Activated CD8-positive, alpha-beta memory T cell treated with anti-CD3 and anti-CD28 coated beads, Interleukin-2, amount 50 U/mL, for 4 hours (primary cell): ENCODE measurements at places on chromosomes 5 and 9.

- DNase-seq: no peak
Observed at GRCh38 chr9:126745574-126746411, 59.0 kb upstream of the ZBTB43 start.

- no peak for DNase-seq
Observed at GRCh38 chr5:176789873-176790615, 20.3 kb upstream of the UNC5A start.

GRCh38 chr5:18236386-18236785 lies 602.1 kb downstream of the TAF11L14 start:
- no peak for DNase-seq

- no peak for DNase-seq
Observed at GRCh38 chr5:72328172-72328571, 8.0 kb downstream of the PTCD2 start.

GRCh38 chr5:154513669-154514084 lies 35.6 kb upstream of the HAND1 start:
- no peak for DNase-seq

DNA sequence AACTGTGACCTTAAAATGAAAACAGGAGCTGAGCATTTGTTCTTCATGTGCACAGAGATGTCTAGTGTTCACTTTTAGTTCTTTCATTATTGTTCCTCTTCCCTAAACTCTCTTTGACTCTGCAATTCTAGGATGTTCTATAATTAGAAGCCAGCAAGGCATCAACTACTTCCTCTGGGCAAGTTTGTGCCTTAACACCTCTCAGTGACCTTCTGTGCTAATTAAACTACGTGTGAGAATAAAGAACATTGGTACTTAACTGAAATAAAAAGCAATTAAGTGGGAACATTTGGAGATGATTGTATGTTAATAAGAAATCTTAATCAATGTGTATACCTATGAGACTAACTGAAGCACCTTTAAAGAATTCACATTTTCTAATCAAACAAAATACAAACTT lies 242.8 kb downstream of the RASEF start:
- no peak for DNase-seq

DNA sequence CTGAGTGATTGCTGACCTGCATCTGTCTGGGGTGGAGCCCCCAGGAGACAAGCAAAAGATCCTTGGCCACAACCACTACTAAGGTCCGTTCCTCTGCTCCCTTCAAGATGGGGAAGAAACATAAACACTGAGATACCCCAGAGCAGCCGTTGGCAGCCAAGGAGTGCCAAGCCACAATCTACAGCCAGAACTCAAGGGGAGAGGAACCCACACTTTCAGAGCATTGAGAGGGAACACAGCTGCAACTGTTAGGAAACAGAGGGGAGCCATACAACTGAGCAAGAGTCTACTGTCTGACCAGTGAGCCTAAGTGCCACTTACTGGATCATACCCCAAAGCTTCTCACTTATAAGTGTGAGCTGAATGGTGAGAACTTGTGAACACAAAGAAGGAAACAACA lies 44.6 kb upstream of the ADRB2 start:
- DNase-seq: no peak

GRCh38 chr5:157366741-157367674 lies 93.0 kb upstream of the NIPAL4 start:
- no peak for DNase-seq

DNA sequence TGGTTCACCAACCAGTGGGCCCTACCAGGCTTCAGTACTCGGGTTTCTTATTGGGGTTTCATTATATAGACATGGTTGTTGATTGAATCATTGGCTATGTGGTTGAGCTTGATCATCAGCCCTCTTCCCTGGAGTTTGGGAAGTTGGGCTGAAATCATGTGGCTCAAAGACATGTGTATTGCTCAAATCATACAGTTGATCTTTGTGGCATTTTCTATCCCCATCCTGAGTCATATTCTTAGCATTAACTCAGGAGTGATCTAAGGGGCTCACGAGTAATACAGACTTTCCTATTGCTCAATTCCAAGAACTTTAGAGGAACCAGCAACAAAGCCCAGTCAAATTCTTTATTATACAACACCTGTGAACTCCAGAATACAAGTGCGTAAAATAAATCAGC lies 66.2 kb downstream of the SMC5 start:
- no peak for DNase-seq

DNA sequence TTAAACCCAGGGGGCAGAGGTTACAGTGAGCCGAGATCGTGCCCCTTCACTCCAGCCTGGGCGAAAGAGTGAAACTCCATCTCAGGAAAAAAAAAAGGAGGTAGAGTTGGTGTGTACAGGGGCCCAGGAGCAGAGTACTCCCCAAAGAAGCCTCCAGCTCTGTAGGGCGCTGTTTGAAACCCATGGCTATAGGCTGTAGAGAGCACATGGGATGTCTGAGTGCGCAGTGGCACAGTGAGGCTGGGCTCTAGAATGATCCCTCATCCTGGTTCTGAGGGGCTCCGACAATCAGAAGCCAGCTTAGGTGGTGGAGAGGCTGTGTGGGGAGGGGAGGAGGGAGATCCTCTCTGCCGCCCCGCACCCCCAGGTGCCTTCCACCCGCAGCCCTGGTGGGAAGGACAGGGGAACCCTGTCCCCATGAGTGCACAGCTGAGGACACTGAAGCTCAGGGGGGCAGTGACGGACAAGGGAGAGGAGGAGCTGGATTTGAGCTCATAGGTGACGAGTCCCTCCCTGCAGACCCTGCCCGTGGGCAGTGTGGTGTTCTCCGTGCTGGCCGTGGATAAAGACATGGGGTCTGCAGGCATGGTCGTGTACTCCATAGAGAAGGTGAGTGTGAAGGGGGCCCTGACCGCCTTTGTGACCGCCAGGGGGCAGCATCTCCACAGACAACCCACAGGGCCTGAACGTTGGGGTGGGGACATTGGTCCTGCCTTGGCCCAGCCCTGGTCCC lies 24.6 kb downstream of the CDHR2 start:
- peak; percentile 84 for DNase-seq

GRCh38 chr5:105034401-105034763 lies 1471.8 kb upstream of the NUDT12 start:
- DNase-seq: no peak

GRCh38 chr5:113223831-113224604 lies 210.8 kb downstream of the TSSK1B start:
- no peak for DNase-seq
